ENCODE measurements at places on chromosomes 2 and 18. TPM values are rescaled to one million over a fixed set of nuclear protein-coding genes. Genes with fewer than 3 reads are reported as not detected.

Gene DRC1
- not detected for total RNA-seq

Gene ACOXL
- total RNA-seq: not detected

Gene SH3RF3
- 6.3 TPM for total RNA-seq

Gene PLEKHA3
- total RNA-seq: 8.8 TPM

Gene LRPPRC
- total RNA-seq: 47.7 TPM

Gene NFATC1
- 2.4 TPM for total RNA-seq

Gene GKN2
- total RNA-seq: not detected

Gene HAAO
- total RNA-seq: 0.53 TPM

Gene SMAD2
- total RNA-seq: 117 TPM

Gene PJVK
- total RNA-seq: 1.5 TPM

Gene PRPF40A
- 99.2 TPM for total RNA-seq

Gene PFN4
- total RNA-seq: 0.56 TPM

Gene CFC1
- total RNA-seq: not detected

Gene STPG4
- total RNA-seq: 0.53 TPM

Gene SCN2A
- 2.4 TPM for total RNA-seq

Gene ERCC3
- total RNA-seq: 42.9 TPM

Gene SLC8A1
- total RNA-seq: 31.2 TPM

Gene ARHGAP15
- total RNA-seq: not detected

Gene PTPN18
- total RNA-seq: 14.7 TPM

Gene ABCG8
- total RNA-seq: not detected
